Heart right ventricle (tissue), 16 donors: ENCODE measurements at places on chromosomes 6 and 20. TPM values are rescaled to one million over a fixed set of nuclear protein-coding genes. Genes with fewer than 3 reads are reported as not detected.

- no peak for DNase-seq
These were observed 33.7 kb upstream of the TENT5A start for GRCh38 chr6:81786150-81786549.

- DNase-seq, result no peak
These were observed at the start of gene BTN1A1 for GRCh38 chr6:26500102-26500501. BTN1A1 (plus strand) TSS chr6:26500303; CDS start chr6:26501287, 984 bp downstream.

- no peak for DNase-seq
These were observed 625 bp upstream of the ECHDC1 start for GRCh38 chr6:127343809-127344659.

DNA sequence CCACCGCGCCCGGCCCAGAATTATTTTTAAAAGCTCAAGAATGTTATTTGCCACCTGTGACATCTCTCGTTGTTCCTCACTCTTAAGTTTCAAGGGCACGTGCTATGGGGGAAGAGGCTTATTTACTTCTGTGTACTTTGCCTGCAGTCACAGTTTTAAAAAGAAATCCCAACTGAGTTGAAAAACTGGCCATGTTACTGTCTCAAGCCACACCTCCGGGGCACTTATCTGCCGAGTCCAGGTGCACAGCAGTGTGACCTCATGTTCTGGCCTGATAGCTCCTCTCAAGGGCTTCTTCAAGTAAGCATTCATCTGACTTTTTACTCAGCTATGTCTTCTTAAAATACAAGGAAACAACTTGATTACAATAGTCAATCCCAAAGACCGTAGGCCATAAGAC is 34.5 kb downstream of the SHLD1 start:
- no peak for DNase-seq

- DNase-seq, result no peak
These were observed 126.4 kb downstream of the OPRM1 start for GRCh38 chr6:154165478-154165877.

DNA sequence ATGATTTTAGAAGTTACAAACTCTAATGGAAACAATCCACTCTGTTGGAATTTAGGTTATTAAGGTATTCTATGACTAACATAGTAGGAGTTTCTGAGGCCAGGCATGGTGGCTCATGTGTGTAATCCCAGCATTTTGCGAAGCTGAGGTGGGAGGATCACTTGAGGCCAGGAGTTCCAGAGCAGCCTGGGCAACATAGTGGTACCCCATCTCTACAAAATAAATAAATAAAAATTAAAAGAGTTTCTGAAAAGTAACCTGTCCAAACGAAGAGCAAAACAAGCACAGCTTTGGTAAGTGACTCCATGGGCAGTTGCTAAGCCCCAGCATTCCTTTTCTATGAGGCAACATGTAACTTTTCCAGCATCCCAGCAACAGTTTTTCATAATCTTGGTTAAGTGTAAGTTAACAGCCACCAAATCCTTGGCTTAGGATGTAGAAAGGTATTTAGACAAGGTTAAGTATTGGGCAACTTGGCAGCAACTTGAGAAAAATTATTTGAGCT is 86.3 kb downstream of the SOX4 start:
- DNase-seq, result no peak

DNA sequence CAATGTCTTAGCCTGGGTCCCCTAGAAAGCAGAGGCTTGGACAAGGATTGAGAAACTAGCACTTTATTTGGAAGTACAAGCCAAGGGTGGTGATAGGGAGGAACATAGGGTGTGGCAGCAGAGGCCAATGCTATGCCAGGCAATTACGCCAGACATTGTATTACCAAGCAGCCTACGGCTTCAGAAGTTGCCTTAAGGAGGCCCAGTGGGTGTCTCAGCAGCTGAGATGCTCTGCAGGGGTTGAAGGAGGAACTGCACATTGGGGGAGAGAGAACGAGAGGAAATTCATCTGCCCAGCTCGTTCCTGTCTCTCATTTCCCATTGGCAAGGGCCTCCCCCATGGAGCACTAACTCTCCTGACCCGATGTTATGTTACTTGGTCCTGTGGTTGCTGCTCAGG is 859 bp downstream of the C20orf202 start:
- no peak for DNase-seq

- DNase-seq, result no peak
These were observed 15.4 kb downstream of the PNPLA1 start for GRCh38 chr6:36285187-36285671.

DNA sequence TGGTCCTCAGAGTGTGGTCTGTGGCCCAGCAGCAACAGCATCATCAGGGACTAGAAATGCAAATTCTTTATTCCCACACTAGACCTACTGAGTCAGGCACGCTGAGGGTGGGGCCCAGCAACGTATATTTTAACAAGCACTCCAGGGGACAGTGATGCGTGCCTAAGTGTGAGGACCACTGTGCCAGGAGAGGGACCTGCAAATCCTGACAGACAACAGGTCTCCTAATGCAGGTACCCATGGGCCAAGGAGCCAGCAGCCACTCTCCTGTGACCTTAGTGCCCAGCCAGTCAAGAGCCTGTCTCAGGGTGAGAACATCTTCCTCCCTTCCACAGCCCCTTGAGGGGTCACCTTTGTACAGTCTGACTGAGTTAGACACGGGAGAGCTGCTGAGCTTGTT is 8.0 kb upstream of the MYLK2 start:
- DNase-seq, result no peak

GRCh38 chr6:21604081-21604480 is 10.5 kb downstream of the SOX4 start:
- no peak for DNase-seq

DNA sequence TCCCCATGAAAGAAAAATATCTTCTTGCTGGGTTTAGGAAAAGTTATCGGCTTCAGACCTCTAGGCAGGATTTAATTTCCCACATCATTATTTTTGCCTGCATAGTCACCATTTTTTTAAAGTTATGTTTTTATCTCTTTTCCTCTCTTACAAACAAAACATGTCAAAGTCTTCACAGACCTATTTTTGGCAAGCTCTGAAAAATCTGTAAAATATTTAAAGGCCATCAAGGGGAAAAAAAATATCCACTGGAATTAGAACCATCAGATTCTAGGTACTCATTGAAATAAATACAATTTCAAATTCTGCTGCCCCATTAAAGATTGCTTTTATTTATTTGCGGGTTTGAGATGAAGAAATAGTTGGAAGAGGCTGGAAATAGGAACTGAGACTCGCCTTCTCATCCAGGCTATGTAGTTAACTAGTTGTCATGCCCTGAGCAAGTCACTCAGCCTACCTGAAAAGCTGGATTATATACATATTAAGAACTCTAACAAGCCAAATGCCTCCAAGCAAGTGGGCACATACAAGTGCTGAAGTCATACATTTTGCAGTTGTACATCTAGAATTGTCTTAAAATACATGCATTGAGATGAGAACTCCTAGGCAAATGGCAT is 101.7 kb upstream of the SASH1 start:
- DNase-seq, result no peak

GRCh38 chr6:28693751-28694443 is 168.2 kb downstream of the GPX5 start:
- DNase-seq, result no peak

DNA sequence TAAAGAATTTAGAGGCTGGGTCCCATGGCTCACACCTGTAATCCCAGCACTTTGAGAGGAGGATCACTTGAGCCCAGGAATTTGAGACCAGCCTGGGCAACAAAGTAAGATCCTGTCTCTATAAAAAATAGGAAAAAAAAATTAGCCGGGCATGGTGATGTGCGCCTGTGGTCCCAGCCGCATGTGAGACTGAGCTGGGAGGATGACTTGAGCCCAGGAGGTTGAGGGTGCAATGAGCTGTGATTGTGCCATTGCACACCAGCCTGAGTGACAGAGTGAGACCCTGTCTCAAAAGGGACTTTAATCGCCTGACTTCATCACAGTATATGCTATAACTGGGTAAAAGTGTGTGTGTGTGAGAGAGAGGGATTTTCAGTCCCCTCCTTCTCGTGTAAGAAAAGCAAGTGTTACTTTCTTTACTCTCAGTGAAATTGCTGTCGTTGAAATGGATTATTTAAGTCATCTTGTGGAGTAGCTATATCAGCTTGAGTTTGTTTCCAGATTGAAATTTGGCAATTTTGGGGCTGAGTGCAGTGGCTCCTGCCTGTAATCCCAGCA is 7.5 kb downstream of the NCOA3 start:
- no peak for DNase-seq

- DNase-seq, result peak; percentile 62
These were observed 243.7 kb downstream of the ARID1B start for GRCh38 chr6:157020881-157021343.

DNA sequence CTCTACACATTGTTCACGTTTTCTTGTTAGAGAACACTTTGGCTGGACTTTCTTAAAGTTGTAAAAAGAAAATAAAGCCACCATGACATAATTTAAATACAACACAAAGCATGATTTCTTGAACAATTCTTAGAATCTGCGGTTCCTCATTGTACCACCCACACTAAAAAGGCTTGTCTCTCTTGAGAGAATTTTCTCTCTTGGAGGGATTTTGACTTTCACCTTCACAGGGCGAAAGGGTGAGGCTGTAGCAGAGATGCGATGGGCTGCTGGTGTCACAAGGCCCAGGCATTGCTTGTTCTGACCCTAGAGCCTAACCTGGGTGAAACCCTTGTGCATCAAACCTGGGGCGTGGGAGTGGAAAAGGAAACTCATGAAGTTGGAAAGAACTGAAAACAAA is 122.7 kb upstream of the RIPOR2 start:
- DNase-seq, result no peak

DNA sequence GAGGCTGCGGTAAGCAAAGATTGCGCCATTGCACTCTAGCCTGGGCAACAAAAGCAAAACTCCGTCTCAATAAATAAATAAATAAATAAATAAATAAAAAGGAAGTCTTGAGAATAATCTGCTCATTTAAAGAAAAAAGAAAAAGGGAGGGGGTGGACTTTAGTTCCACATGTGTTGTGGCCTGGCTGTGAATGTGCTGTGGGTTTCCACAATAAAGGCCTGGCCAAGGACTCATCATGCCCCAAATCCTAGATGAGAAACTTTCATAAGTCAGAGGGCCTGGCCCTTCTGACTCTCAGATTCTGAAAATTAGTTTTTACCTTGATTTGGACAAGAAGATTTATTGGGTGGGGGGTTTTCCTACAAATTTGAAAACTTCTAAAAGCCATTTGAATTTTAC is 48.4 kb downstream of the RIOK1 start:
- DNase-seq, result no peak

GRCh38 chr6:129251669-129252376 is 368.9 kb downstream of the LAMA2 start:
- peak; percentile 48 for DNase-seq

GRCh38 chr20:47540443-47541354 is 39.0 kb downstream of the NCOA3 start:
- DNase-seq, result no peak

Gene FAM217B
- total RNA-seq, result 25.3 TPM

Gene ELOVL2
- total RNA-seq, result 2.2 TPM

Gene CEP162
- 3.9 TPM for total RNA-seq

Gene PNLDC1
- total RNA-seq, result not detected

Gene TMC2
- 0.20 TPM for total RNA-seq

Gene VNN1
- total RNA-seq, result 0.70 TPM

Gene DDX43
- total RNA-seq, result 0.32 TPM

Gene EHMT2
- 18.7 TPM for total RNA-seq

Gene OR12D3
- not detected for total RNA-seq

Gene TPX2
- 0.88 TPM for total RNA-seq
